Activated T-helper 2 cell treated with anti-CD3 and anti-CD28 coated beads, Interferon-gamma antibody, Interleukin-2, Interleukin-4, amounts not matched to agents 10 μg/mL and 5 μg/mL and 100 μg/mL, durations not matched to agents 14 hours and 24 hours and 36 hours (primary cell): ENCODE measurements at places on chromosomes 3 and 15. TPM values are rescaled to one million over a fixed set of nuclear protein-coding genes. Genes with fewer than 3 reads are reported as not detected.
A peak's percentile ranks its signal among the peaks of the same experiment; 100 is the strongest.

INSYN1 gene
- total RNA-seq = not detected in 2 replicates

GRCh38 chr3:77081240-77081661 is 41.4 kb downstream of the ROBO2 start:
- H3K4me1 ChIP-seq = no peaks in the 10 kb centered on the region
- no peak overlapping the region for H3K4me3 ChIP-seq
- no peaks in the 10 kb centered on the region for H3K36me3 ChIP-seq
- DNase-seq = no peak
- no peak overlapping the region for H3K27ac ChIP-seq

GRCh38 chr3:150626148-150626930 is 23.2 kb downstream of the SELENOT start:
- H3K36me3 ChIP-seq = peaks cover 58% of the 10 kb centered on the region
- DNase-seq = no peak
- no peaks in the 10 kb centered on the region for H3K27me3 ChIP-seq
- H3K4me3 ChIP-seq = no peak overlapping the region

DNA sequence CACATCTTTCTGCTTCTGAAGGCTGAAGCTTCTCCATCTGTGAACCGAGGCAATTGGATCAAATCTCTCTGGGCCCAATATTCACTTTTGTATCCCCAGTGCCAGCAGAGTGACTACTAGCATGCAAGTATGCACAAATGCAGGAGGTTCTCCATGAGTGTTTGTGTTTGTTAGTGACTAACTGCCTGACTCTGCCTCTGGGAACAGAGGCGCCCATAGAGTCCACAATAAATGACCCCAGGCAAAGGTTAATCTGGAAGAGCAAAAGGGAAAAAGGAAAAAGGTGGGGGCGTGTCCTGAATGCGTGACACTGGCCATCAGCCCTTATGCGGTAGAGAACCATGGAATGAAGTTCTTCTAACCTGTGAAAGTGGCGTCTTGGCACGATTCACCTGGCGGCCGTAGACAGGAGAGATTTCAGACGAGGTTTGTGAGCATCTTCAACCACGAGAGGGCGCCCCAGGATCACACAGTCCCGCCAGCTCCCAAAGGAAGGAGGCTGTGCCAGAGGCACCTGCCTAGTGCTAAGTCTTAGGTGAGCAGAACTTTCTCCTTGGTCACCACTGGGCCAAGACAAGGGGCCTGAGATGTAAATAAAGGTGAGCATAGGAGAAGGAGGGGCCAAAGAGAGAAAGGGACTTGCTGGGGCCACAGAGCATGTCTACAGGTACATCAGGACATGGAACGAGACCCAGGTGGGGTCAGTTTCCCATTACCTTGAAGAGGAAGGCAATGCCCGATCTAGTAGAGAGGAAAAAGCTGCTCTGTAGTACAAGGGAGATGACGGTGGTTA is 44.2 kb downstream of the RBPMS2 start:
- no peaks in the 10 kb centered on the region for H3K36me3 ChIP-seq
- H3K27me3 ChIP-seq = peaks cover 2% of the 10 kb centered on the region
- H3K4me3 ChIP-seq = no peak overlapping the region
- no peak overlapping the region for H3K27ac ChIP-seq

GRCh38 chr15:68256675-68257450 is 20.7 kb upstream of the FEM1B start:
- H3K36me3 ChIP-seq = no peaks in the 10 kb centered on the region
- peak overlapping the region; percentile 65 for H3K4me3 ChIP-seq
- peak; percentile 57 for DNase-seq
- H3K27me3 ChIP-seq = peaks cover 12% of the 10 kb centered on the region
- H3K4me1 ChIP-seq = peaks cover 6% of the 10 kb centered on the region

- DNase-seq = no peak
- no peaks in the 10 kb centered on the region for H3K27me3 ChIP-seq
- no peak overlapping the region for H3K4me3 ChIP-seq
- H3K27ac ChIP-seq = no peak overlapping the region
- H3K4me1 ChIP-seq = no peaks in the 10 kb centered on the region
Observed at GRCh38 chr15:46386356-46386755, 751.5 kb downstream of the SQOR start.

- H3K4me3 ChIP-seq = no peak overlapping the region
- H3K27me3 ChIP-seq = peaks cover 4% of the 10 kb centered on the region
- H3K4me1 ChIP-seq = no peaks in the 10 kb centered on the region
- no peak for DNase-seq
- H3K36me3 ChIP-seq = no peaks in the 10 kb centered on the region
- H3K27ac ChIP-seq = no peak overlapping the region
Observed at GRCh38 chr3:14329116-14329830, 73.1 kb upstream of the SLC6A6 start.

TMOD3 gene
- 64.3 and 66.0 TPM in 2 replicates for total RNA-seq

MKRN3 gene
- 1.0 and 1.9 TPM in 2 replicates for total RNA-seq

FBLN2 gene
- not detected in 2 replicates for total RNA-seq

DNA sequence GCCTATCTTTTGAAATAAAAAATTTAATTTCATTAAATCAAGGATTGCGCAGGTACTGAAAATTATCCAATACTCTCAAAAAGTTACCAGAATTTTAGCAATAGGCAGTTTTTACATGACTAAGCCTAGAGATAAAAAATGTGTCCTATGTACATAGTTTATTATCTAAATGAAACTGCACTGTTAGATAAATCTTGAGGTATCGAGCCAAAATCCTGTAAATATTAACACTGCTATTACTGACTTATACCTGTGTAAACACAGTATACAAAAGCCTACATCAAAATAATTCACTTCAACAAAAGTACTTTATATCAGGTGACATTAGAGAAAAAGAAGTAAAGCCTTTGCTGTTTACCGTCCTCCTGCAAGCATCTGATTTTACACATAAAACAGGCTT is 60.7 kb downstream of the TASOR start:
- H3K27ac ChIP-seq = no peak overlapping the region
- H3K4me3 ChIP-seq = no peak overlapping the region
- H3K36me3 ChIP-seq = peaks cover 81% of the 10 kb centered on the region
- no peak for DNase-seq
- H3K4me1 ChIP-seq = peaks cover 2% of the 10 kb centered on the region
- H3K27me3 ChIP-seq = no peaks in the 10 kb centered on the region

H1-8 gene
- not detected in 2 replicates for total RNA-seq

DNA sequence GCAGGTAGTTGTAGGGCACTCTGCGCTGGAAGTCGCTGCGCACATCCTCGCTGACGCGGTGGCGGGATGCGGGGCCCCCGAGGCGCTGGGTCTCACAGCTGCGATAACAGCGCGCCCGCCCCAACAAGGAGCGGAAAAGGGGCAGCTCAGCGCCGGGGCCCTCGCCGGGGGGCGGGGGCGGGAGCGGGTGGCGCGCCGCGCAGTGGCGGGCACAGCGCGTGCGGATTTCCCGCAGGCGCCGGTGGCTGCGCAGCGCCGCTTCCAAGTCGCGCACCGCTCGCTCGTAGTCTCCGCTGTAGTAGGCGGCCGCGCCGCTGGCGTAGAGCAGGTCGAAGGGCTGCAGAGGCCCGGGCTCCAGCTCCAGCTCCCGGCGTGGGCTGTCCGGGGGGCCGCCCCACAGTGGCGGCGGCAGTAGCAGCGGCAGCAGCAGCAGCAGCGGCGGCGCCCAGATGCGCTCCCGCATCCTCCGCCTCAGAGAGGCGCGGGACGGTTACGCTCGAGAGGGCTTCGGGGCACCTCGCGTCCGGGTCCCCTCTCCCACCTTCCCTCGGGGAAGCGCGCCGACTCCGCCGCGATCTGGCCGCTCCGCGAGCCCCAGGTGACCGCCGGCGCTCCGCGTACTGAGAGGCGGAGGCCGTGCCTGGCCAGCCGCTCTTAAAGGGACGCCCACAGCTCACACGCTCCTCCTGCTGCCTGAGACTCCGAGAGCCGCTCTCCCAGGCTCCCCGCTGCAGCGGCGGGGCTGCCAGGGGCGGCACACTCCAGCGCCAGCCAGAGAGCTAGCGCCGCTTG is at the start of gene P3H2:
P3H2 (minus strand) TSS at position 629 of the 792 bp plus-strand sequence; CDS start at position 463, 166 bp downstream.
- peaks cover 4% of the 10 kb centered on the region for H3K4me1 ChIP-seq
- H3K27me3 ChIP-seq = peaks cover 71% of the 10 kb centered on the region
- DNase-seq = peak; percentile 9
- H3K4me3 ChIP-seq = peak within 1 kb of the TSS; percentile 58
- no peaks in the 10 kb centered on the region for H3K36me3 ChIP-seq

SNX22 gene
- total RNA-seq = 0.98 and 1.4 TPM in 2 replicates

PCSK6 gene
- total RNA-seq = 0.83 and 1.9 TPM in 2 replicates

CCDC39 gene
- total RNA-seq = not detected in 2 replicates

DNA sequence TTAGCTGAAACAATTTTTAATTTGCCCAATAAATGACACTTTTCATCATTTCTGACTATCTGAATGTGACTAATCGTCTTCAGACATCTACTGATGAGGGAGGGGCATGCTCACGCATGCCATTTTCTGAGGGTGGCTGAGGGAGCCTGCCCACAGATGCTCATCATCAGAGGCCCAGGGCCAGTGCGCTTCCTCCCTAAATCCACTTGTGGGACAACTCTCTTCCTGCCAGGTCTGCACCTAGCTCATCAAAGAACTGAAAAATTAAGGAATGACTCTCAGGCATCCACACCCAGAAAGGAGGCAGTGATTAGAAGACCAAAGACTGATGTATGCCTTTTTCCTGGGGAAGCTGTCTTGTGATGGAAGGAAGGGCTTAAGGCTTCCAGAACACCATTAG is 22.8 kb downstream of the RTP3 start:
- no peak overlapping the region for H3K4me3 ChIP-seq
- no peaks in the 10 kb centered on the region for H3K36me3 ChIP-seq
- peaks cover 21% of the 10 kb centered on the region for H3K27me3 ChIP-seq
- no peak overlapping the region for H3K27ac ChIP-seq
- peaks cover 3% of the 10 kb centered on the region for H3K4me1 ChIP-seq

DNA sequence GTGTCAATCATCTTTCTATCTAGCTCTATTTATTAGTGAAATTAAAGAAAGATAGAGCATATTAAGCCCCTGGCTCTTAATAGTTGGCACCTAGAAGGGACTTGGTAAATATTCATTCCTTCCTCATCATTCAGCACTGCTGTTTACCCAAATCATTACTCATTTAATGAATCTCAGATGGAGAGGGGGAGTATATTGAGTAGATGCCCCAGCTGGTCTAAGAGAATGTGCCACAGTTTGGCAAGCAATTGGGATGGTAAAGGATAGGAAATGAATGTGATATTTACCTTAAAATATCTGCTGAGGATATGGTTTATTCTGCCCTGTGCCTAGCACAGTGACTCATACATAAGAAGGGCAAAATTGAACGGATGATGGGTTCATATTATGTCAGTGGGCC is 6.0 kb downstream of the IL1RAP start:
- no peak for DNase-seq
- H3K27me3 ChIP-seq = no peaks in the 10 kb centered on the region
- no peak overlapping the region for H3K27ac ChIP-seq
- H3K4me3 ChIP-seq = no peak overlapping the region

GRCh38 chr15:39649757-39650156 is 68.9 kb downstream of the THBS1 start:
- H3K36me3 ChIP-seq = no peaks in the 10 kb centered on the region
- DNase-seq = no peak
- H3K4me1 ChIP-seq = no peaks in the 10 kb centered on the region
- peaks cover 23% of the 10 kb centered on the region for H3K27me3 ChIP-seq

DNA sequence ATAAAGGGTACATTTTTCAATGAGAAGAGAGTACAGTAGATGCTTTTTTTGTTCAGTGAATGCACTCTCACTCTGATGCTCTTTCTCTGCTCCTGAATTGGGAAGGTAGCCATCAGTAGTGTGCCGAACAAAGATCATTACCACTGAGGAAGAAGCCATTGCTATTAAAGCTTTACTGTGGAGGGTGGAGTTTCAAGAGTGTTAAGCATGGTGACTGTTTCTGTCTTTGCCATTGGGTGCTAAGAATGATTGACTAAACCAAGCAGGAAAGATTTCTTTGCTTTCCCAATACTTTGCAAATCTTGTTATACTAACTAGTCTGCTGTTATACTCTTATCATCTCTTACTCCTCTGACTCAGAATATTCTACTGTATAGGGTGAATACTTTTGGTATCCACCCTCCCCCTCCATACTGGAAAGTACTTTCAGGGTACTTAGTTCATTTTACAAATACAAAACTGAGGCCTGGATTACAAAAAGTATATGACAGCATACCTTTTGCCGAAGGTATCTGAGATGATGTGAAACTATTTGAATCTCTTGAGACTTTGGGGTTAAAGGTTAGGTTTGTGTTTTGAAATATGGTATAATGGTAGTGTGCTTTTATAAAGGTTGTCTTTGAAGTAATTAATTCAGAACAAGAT is 1.7 kb downstream of the RAB11A start:
- peaks cover 26% of the 10 kb centered on the region for H3K4me1 ChIP-seq
- H3K4me3 ChIP-seq = peak overlapping the region; percentile 89
- H3K36me3 ChIP-seq = peaks cover 28% of the 10 kb centered on the region
- no peak for DNase-seq
- no peaks in the 10 kb centered on the region for H3K27me3 ChIP-seq
